ENCODE measurements at places on chromosomes 13 and 19.

GRCh38 chr13:97139691-97140090 lies 82.4 kb upstream of the MBNL2 start:
- no peak for DNase-seq

GRCh38 chr13:29270271-29270985 lies 325.1 kb downstream of the SLC7A1 start:
- DNase-seq = no peak

DNA sequence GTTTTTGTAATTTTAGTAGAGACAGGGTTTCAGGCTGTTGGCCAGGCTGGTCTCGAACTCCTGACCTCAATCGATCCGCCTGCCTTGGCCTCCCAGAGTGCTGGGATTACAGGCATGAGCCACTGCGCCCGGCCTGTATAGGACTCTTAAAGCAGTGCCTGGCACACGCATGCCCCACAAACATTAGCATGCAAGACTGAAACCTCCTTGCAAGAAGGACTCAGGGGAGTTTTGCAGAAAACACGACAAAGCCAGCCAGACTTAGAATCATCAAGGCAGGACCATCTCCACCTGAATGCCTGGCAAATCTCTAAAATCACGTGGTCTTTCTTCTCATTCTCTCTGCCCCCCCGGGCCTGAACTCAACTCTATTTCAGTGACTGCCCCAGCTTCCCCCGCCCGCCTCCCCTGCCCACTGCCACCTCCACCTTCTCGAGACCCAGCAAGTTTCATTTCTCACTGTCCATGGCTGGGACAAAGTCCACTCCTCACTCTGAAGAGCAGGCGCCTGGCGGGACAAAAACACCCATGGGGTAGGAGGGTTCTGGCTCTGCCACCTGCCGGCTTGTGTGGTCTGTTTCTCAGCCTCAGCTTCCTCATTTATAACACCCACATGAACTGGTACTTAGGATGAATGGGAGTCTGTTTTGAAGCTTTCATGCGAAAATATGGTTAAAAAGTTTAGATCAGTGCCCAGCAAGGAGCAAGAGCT lies 2.4 kb downstream of the TICAM1 start:
- no peak for DNase-seq

- no peak for DNase-seq
Measured at GRCh38 chr13:111907341-111907880, 159.5 kb upstream of the SOX1 start.

Data from kidney epithelial cell (primary cell).